ENCODE measurements at places on chromosomes 7 and 10.

GRCh38 chr10:11177926-11178471 is 160.3 kb downstream of the CELF2 start:
- no peak for DNase-seq

- DNase-seq = no peak
Measured at GRCh38 chr10:117619707-117620405, 77.3 kb downstream of the EMX2 start.

DNA sequence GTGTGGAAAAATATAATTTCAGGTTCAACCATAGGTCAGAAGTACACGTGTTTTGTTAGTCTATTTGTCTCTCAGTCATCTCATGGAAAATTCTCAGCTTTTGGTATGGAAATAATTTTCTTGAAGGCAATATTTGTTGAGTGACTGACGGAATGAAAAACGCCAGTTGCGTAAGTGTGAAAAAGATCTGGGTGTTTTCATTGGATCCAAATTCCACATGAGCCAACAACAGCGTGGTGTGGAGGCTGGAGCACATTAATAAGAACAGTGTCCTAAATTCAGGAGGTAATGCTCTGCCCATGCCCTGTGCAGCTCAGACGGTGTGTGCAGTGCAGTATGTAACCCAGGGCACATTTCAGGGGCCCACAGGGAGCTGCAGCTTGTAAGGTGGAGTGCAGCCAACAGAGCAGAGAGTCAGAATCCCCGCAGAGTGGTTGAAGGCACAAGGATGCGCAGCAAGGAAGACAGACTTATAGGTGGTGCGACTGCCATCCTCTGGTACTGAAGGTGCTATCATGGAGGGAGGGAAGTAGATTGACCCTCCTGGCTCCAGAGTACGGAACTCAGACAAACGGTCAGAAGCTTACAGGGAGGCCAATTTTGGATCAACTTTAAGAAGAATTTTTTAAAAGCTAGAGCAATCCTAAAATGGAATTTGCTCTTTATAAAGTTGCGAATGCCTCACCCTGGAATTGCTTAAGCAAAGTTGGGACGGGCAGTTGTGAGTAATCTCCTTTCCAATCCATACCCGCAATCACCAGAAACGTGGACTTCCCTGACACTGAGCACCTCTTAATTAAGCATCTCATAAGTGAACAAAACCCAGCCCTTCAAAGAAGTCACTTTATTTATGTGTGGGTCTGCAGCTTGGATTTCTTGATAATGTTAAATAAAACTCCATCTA is 38.0 kb downstream of the EGFR start:
- no peak for DNase-seq

DNA sequence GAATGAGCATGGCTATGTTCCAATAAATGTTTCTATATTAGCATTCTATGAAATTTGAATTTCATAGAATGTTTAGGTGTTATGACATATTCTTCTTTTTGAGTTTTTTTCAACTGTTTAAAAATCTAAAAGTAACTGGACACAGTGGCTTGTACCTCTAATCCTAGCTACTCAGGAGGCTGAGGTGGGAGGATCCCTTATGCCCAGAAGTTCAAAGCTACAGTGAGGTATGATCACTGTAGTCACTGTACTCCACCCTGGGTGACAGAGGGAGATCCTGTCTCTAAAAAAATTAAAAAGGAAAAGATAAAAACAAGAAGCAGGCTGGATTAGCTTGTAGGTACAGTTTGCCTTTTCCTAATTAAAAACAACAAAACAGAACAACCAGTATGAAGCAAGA is 95.1 kb downstream of the NRBF2 start:
- DNase-seq = no peak

GRCh38 chr7:1323178-1324027 is 90.7 kb downstream of the UNCX start:
- no peak for DNase-seq

DNA sequence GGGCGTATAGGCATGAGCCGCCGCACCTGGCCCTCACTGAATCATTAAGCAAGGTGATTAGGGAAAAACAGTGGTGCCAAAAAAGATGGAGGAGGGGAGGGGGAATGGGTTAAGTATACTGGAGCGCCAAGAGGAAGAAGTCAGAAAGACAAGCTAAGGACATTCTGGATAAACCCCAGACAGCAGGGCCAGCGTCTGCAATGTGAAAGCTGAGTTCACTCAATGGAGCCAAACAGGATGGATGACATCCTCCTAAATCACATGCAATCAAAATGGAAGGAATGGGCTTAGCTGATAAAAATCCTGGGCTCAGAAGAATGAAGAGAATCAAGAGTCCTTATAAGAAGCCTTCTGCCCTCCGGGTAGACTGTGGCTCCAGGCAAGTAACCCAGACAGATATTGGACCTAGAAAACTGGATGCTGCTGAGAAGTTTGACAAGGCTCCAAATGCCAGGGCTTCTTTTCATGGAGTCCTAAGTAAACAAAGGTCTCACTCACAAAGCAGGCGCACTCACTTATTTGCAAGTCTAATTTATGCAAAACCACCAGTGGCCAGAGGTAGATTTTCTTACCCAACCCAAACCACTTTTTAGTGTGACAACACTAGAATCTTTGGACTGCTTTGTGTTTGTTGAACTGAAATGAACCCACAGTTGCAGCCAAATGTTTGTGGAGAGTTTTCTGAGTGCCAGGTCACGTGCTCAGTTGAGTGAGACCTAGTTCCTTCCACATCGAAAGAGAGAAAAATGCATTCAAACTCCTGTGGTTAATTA is 519.1 kb upstream of the AUTS2 start:
- no peak for DNase-seq

DNA sequence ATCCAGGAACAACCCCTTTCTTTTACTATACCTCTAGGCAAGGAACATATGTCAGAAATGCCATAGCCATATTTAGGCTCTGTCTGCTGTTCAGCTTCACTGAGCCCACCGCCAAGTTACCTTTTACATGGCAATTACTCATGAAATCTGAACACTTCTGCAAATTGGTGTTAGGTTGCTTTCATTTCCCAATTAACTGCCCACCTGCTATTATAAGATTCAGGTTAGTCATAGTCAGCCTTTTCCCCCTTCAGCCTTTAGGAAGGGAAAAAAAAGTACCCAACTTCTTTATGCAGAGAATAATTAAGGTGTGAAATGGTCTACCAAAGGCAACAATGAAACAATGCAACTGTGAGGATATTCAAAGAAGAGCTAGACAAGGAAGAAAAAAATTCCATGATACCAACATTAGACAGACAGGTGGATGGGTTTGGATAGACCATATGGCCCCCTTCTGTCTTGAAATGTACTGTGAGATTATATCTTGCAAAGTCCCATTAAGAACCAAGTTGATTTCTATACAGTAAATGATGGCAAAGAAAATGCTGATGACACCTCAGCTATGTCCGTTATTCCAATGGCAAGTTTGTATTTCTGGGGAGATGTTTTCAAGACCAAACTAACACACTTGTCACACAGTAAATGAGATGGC is 442.1 kb upstream of the NRP1 start:
- DNase-seq = no peak

- DNase-seq = no peak
Measured at GRCh38 chr7:154171422-154171821, 119.2 kb downstream of the DPP6 start.

DNA sequence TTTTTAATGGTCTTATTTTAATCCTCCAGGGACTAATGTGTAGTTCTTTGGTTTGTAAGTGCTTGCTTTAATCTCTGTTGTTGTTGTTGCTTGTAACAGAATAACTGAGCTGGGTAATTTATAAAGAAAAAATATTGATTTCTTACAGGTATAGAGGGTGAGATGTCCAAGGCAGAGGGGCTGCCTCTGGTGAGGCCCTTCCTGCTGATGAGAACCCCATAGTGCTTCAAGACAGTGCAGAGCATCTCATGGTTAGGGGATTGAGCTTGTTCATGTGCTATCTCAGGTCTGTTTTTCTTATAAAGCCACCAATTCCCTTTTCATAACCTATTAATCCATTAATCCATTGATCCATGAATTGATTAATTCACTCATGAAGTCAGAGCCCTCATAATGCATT is 516.3 kb upstream of the KCND2 start:
- DNase-seq = no peak

- DNase-seq = no peak
Measured at GRCh38 chr10:91713461-91714072, 80.7 kb upstream of the PPP1R3C start.

GRCh38 chr7:30348083-30348560 is 63.7 kb downstream of the ZNRF2 start:
- no peak for DNase-seq

- no peak for DNase-seq
Measured at GRCh38 chr10:60351191-60351853, 38.4 kb downstream of the ANK3 start.

DNA sequence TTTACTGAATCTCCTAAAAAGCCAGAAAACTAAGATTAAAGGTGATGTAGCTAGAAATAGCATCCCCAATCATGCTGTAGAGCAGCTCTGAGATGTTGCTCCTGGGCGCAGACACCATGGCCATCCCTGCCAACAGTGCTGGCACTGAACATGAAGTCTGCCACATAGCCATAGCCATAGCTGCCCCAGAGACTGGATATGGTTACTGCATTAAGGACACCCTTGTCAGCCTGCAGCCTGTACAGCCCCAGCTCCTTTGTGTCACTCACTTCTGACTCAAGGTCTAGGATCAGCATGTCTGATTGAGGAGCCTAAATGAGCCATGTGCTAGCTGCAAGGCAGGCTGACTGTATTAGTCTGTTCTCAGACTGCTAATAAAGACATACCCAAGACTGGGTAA is 284.6 kb downstream of the RPS24 start:
- no peak for DNase-seq

GRCh38 chr7:11297764-11298163 is 324.1 kb downstream of the PHF14 start:
- no peak for DNase-seq

- no peak for DNase-seq
Measured at GRCh38 chr7:50475340-50475739, 25.2 kb upstream of the FIGNL1 start.

GRCh38 chr7:151134743-151135524 is 32.6 kb downstream of the GBX1 start:
- DNase-seq = no peak
